ENCODE measurements at places on chromosomes 1 and 21.

GRCh38 chr1:186155594-186155993 lies 219.5 kb downstream of the TPR start:
- no peak overlapping the region for H3K4me3 ChIP-seq
- H3K27me3 ChIP-seq: no peaks in the 10 kb centered on the region
- H3K27ac ChIP-seq: no peak overlapping the region
- peaks cover 1% of the 10 kb centered on the region for H3K4me1 ChIP-seq

DNA sequence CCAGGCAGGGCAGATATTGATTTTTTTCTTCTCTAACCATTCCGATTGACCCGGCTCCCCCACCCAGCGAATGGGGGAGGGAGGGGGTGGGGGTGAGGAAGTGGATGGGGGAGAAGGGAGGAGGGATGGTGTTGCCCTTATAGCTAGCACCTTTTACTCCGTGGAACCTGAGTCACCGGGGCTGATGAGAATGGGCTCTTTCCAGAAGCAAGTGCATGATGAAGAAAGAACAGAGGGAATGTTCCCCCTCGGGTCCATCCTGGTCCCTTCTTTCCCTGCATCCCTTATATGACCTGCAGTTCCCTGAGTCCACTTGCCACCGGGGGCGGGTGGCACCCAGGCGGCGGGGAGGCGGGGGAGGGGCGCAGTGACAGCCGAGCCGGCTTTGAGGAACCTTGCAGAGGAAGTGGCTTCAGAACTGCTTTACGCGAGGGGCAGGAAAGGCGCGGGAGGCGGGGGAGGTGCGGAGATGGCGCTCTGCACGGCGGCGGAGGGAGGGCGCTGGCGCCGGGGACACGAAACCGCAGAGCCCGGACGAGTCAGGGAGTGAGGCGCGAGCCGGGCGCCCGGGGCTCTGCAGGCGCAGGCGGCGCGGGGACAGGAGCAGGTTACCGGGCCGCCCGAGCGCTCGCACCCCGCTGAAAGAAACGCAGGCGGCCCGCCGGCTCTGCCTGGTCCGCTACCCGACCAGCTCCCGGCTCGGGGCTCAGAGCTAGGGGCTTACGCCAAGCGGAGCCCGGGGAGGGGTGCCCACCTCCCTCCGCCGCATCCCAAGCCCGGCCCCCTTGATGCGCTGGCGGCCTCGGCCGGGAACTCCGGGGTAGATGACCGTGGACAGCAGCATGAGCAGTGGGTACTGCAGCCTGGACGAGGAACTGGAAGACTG lies 49.7 kb downstream of the RASSF5 start:
- no peaks in the 10 kb centered on the region for H3K36me3 ChIP-seq
- peak; percentile 61 for DNase-seq
- peak overlapping the region; percentile 52 for H3K4me3 ChIP-seq
- peaks cover 49% of the 10 kb centered on the region for H3K27me3 ChIP-seq

GRCh38 chr1:220873868-220874655 lies 5.2 kb upstream of the HLX start:
- H3K27me3 ChIP-seq: no peaks in the 10 kb centered on the region
- no peaks in the 10 kb centered on the region for H3K36me3 ChIP-seq
- DNase-seq: peak; percentile 67
- peaks cover 13% of the 10 kb centered on the region for H3K4me1 ChIP-seq
- no peak overlapping the region for H3K27ac ChIP-seq

DNA sequence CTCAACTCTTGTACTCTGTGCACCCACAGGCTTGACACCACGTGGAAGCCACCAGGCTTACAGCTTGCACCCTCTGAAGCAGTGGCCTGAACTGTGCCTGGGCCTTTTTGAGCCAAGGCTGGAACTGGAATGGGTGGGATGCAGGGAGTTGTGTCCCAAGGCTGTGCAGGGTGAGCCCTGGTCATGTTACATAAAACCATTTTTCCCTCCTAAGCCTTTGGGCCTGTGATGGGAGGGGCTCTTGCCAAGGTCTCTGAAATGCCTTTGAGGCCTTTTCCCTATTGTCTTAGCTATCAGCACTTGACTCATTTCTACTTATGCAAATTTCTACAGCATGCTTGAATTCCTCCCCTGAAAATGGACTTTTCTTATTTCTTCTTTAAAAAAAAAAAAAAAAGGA lies 14.1 kb downstream of the VN1R5 start:
- H3K4me3 ChIP-seq: no peak overlapping the region
- no peak overlapping the region for H3K27ac ChIP-seq
- H3K36me3 ChIP-seq: no peaks in the 10 kb centered on the region
- no peaks in the 10 kb centered on the region for H3K27me3 ChIP-seq
- no peak for DNase-seq

GRCh38 chr1:65308781-65309303 lies 501 bp upstream of the DNAJC6 start:
- no peak for DNase-seq
- H3K27me3 ChIP-seq: peaks cover 40% of the 10 kb centered on the region
- H3K4me1 ChIP-seq: peaks cover 6% of the 10 kb centered on the region
- peak overlapping the region; percentile 58 for H3K4me3 ChIP-seq
- no peaks in the 10 kb centered on the region for H3K36me3 ChIP-seq

- H3K4me3 ChIP-seq: no peak overlapping the region
- no peak for DNase-seq
- peak overlapping the region; percentile 17 for H3K27ac ChIP-seq
- H3K36me3 ChIP-seq: peaks cover 30% of the 10 kb centered on the region
- H3K27me3 ChIP-seq: no peaks in the 10 kb centered on the region
Measured at GRCh38 chr1:11158291-11158690, 30.9 kb upstream of the ANGPTL7 start.

GRCh38 chr21:26717146-26717739 lies 128.0 kb downstream of the ADAMTS1 start:
- H3K4me3 ChIP-seq: no peak overlapping the region
- H3K4me1 ChIP-seq: no peaks in the 10 kb centered on the region
- H3K27ac ChIP-seq: no peak overlapping the region
